ENCODE measurements at places on chromosomes 6 and 20.
A peak's percentile ranks its signal among the peaks of the same experiment; 100 is the strongest.

GRCh38 chr6:21900730-21901129 lies 307.2 kb downstream of the SOX4 start:
- no peak for DNase-seq

- DNase-seq = no peak
These were observed 161.6 kb upstream of the MARCKS start for GRCh38 chr6:113695516-113695915.

DNA sequence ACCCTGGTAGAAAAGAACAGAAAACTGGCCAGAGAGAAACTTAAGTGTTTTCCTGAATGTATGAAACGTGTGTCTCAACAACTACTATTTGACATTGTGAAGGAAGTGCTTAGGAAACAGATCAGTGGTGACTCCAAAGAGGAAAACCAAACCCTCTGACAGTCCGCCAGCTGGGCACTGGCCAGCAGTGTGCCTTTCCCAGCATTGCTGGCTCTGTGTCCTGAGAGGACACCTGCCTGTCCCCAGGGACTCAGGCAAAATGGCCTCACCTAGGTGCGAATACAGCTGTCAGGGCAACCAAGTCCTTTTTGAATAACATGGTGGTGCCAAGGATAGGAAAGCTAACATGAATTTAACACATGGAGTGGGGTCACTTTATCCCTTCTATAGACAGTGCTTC lies 72.5 kb downstream of the NDUFAF5 start:
- no peak for DNase-seq

- no peak for DNase-seq
These were observed 396.2 kb upstream of the SLC35B3 start for GRCh38 chr6:8831366-8832152.

- no peak for DNase-seq
These were observed 166.5 kb upstream of the ECI2 start for GRCh38 chr6:4301871-4302270.

GRCh38 chr6:20403070-20403765 lies 1.5 kb downstream of the E2F3 start:
- DNase-seq = peak; percentile 87

DNA sequence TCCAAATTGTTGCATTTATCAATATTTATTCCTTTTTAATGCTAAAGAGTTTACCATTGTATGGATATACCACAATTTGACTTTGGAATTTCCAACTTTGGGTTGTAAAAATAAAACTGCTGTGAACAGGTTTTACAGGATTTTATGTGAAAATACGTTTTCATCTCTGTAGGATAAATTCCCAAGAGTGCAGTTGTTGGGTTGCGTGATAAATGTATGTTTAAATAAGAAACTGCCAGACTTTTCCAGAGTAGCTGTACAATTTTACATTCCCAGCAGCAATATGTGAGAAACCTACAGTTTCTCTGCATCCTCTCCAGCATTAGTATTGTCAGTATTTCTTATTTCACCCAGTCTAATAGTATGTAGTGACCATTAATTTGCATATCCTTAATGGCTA lies 12.6 kb downstream of the TAB2 start:
- DNase-seq = no peak

GRCh38 chr6:38264605-38265004 lies 375.1 kb downstream of the BTBD9 start:
- DNase-seq = no peak

DNA sequence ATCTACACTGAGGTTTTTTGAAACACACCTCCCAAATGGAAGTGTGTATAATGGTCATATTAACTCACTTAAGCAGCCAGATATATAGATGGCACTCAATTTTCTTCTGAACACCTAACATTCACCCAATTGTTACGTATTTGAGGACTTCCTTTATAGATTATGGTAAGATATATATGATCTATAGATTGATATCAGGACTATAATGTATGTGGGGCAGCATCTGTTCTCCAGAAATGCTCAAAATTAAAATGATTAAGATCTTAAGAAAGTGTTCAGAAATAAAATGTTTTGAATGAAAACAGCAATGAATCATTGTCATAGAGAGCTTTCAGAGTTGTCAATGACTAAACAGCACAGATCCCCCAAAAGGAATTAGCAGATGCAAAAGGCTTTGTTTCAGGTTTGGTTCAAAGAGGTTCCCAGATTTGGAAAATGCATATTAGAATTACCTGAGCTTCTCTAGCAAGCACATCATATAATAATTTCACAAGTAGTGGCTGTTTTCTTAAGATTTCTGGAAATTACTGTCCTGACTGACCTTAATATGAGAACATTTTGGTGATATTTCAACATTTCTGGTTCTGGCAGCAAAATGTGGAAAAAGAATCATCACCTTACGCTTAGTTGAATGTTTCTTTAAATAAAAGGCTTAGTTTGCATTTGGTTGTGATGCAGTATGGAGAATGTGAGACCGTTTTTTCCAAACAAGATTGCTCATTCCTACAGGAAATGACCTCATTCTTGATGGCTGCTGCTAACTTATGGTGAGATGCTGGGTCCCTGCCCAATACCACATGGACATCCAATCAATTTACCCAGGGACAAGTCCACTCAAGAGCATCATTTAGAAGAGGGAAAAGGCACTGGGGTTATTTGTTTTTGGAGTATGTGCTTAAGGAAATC lies 31.5 kb downstream of the TRAF3IP2 start:
- no peak for DNase-seq

- DNase-seq = no peak
These were observed 17.3 kb upstream of the ID1 start for GRCh38 chr20:31587545-31588389.

GRCh38 chr20:1405801-1406200 lies 12.9 kb upstream of the FKBP1A start:
- DNase-seq = no peak

GRCh38 chr6:35642471-35643161 lies 46.1 kb downstream of the FKBP5 start:
- DNase-seq = no peak

DNA sequence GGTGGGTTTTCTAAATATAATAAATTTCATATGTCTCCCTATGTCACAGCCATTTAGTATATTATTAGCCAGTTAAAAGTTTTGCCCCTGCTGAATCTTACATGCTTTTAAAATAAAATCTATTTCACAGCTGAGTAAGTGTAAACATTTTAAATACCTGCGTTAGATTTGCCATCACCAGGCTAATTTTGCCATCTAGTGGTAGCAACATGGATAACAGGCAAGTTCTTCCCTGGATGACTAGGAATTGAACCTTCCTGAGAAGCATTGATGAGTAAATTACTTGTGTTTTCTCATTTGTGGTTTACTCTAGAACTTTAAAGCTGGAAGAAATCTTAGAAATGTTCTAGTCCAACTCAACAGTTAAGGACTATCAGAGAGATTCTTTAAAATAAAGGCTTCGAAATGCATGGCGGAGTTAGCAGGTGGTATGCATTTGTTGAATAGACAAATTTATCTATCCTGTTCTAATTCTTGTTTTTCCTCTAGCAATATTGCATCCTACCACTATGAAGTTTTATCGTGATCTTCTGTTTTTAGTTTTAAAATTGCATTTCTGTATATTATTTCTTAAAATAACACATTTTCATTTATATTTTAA lies 2.6 kb downstream of the PRSS35 start:
- no peak for DNase-seq
